ENCODE measurements at places on chromosomes 1 and 21.

GRCh38 chr1:67956116-67956515 is 94.3 kb downstream of the DIRAS3 start:
- DNase-seq = no peak

DNA sequence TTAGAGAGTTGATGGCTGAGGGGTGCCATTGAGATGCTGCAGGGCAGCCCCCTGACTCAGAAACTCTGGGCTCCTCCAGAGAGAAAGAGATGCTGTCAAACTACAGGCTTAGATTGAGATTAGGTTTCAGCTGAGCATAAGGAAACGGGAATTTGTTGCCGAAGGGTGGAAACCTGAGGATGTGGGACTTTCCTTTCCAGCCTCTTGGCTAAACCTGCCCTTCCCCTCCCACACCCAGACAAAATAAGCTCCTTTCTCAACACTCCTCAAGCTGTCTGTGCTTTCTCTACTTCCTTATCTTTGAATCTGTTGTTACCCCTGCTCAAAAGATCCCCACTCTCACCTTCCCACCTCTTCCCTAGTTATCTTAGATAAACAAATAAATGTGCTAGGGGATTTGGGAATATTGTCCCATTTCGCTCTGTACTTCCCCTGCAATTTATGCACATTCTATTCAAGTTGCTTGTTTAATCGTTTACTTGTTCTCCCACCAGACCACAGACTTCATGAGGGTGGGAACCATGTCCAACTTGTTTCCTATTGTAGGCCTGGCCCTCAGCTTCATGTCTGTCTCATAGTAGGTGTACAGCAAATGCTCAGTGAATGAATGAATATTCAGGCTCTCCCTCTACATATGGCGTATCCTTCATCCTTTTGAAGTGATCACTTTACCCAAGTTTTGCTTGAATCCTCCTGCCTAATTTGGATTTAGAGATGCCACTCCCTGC is 30.6 kb upstream of the MARK1 start:
- no peak for DNase-seq

DNA sequence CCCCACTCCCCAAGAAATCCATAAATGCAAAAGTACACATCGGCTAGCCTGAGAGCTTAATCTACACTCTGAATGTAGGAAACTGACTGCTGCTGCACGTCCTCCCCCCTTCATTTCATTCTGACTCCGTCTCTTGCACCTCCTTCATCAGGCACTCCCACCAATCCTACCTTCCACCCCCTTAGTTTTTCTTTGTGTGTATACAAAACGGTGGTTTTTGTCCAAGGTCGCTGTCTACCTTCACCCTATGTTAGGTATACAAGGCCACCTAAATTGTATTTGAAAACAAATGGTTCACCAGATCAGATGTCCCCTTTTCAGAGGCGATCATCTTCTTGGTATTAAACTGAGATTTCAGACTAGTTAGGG is 1.9 kb downstream of the WDR26 start:
- DNase-seq = peak; percentile 44

DNA sequence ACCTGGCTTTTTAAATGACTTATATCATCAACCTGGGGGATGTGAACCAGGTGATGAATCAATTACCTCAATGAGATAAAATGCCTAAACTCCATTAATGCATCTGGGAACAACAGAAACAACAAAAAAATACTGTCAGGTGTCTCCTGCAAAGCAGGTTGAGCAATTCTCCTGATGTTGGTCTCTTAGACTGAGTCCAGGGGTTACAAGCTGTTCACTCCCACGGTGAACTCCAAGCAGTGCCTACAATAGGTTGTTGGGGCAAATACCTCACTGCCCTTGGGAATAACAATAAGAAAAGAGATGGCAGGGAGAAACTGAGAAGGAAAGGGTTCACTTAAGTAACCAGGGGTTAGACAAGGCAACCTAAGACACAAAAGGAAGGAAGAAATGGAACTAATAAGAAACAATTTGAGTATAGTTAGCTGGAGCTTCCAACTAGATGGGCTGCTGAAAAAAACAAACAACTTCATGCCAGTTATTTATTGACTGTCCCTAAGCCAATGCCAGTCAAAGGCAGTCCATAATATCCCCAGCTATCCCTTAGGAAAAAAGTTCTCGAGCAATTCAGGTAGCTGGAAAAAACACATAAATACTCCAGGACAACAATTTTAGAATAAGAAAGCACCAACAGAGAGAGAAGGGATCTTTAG is 97.6 kb upstream of the MAGI3 start:
- DNase-seq = no peak

DNA sequence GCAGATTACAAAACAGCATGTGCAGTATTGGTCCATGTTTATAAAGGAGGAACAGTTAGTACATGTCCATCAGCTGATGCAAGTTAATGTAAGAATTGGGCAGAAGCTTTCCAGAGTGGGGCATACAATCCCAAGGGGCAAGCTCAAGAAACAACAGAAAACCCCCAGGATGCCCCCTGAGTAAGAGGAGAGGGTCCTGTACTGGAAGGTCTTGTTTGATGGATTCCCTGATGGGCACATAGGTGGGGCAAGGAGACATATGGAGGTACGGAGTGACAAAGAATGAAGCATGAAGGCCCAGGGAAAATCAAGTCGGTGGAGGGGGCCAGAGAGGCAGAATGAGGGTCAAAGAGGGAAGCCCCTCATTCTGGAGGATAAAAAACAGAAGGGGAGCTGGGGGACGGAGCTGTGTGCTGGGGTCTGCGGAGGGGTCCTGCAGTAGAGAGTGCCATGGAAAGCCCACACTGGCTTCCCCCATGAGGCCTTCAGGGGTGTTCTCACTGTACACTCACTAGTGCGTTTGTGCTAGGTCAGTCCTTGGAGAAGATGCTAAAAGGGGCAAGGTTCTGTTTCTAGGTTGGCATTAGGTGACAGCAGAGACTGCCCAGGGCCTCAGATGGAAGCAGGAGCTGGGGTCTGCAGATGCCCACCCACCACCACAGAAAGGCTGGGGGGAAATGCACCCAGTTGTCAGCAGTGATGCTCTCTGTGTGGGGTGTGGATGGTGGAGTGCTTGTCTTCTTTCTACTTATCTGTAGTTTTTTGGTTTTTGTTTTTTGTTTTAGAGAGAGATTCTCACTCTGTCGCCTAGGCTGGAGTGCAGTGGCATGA is 12.5 kb upstream of the MATN1 start:
- no peak for DNase-seq

DNA sequence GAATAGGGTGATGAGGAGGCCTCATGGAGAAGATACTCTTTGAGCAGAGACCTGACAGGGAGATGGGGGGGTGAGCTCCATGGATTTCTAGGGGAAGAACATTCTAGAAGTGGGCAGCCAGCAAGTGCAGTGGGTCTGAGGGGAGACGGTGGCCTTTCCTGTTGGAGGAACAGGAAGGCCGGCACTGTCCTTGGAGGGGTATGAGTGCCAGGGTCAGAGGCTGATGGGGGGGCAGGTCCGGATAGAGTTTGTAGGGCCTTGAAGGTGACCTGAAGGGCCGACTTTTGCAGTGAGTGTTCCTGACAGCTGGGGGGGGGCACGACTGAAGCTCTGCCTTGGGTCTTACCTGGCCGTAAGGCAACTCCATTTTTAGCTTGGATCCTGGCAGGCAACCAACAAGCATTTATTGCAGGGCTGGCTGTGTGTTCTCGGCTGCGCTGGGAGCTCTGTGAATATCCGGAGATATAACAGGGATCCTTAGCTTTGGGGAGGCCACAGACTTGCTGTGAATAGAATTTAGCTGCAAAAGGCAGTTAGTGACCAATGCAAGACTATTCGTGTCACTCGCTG is 130.6 kb downstream of the MRPS6 start:
- DNase-seq = no peak

DNA sequence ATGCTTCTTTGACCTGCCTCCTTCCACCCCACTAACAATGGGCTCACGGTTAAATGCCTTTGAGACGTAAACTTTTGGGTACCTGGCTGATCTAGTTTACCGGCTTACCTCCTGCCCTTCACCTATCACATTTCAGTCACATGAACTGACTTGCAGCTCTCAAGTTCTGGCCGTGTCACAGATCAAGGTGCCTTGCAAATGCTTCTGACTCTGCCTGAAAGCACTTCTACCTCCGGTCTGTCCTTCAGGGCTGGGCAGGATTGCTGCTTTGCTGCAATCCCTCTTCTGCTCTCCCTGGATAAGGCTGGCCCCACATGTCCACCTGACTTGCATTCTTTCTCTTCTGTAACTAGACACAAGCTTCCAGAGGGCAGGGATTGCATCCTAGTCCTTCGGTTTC is 69.0 kb downstream of the GRIK1 start:
- DNase-seq = no peak
